Calu3 (cell line): ENCODE measurements at places on chromosomes 16 and 17. TPM values are rescaled to one million over a fixed set of nuclear protein-coding genes. Genes with fewer than 3 reads are reported as not detected.
A peak's percentile ranks its signal among the peaks of the same experiment; 100 is the strongest.

GRCh38 chr17:40312131-40312731, 3.3 kb downstream of the RARA start:
- DNase-seq, result peak; percentile 69

DNA sequence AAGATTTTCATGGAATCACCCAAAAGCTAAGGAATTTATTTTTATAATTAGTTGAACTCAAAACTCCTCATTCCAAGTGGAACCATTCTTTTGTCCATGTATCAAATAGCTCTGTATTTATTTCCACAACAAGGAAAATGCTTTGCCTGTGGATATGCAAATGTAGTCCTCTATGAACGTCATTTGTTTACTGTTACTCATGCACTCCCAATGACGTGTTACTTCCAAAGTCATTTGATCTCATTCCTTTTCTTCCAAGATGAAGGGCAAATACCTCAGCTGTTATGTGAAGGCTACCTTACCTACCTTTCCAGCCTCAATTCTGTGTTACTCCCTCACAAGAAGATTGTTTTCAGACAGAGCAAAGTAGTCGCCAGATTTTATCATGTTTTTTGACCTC, 83.7 kb downstream of the ITFG1 start:
- DNase-seq, result no peak

KPNA2 gene
- total RNA-seq, result 188 and 209 TPM in 2 replicates

DNA sequence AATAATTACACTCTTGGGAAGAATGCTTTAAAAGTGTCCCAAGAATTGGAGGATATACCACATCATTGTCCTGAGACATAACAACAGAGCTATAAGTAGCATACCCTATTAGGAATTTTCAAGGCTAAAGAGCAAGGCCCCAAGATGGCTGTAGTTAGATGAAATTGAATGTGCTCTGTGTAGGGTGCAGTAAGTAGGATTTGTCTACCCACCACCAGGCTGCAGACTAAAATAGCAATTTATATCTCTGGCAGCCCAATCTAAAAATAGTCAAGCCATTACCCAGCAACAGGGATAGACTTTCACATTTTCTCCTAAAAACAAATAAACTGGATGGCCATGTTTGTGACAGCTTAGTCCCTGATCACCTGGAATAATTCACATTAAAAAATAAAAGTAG, 5.6 kb downstream of the MMD start:
- DNase-seq, result no peak

DNA sequence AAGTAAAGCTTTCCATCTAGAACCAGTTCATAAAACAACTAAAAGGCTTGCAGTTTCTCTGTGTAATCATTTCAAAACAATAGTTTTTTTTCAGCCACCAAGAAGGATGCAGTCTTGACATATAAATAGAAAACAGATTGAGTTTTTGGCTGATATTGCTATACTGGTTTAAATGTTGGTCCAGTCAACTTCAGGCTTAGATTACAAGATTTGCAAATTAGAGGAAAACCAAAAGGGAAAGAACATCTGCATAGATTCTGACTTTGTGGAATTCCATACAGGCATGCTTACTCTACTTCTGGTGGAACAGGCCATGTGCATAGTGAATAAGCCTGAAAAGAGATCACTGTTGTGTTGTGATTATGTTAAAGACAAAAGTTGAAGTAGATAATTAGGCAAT, 150.3 kb downstream of the BCAS3 start:
- DNase-seq, result no peak

DNA sequence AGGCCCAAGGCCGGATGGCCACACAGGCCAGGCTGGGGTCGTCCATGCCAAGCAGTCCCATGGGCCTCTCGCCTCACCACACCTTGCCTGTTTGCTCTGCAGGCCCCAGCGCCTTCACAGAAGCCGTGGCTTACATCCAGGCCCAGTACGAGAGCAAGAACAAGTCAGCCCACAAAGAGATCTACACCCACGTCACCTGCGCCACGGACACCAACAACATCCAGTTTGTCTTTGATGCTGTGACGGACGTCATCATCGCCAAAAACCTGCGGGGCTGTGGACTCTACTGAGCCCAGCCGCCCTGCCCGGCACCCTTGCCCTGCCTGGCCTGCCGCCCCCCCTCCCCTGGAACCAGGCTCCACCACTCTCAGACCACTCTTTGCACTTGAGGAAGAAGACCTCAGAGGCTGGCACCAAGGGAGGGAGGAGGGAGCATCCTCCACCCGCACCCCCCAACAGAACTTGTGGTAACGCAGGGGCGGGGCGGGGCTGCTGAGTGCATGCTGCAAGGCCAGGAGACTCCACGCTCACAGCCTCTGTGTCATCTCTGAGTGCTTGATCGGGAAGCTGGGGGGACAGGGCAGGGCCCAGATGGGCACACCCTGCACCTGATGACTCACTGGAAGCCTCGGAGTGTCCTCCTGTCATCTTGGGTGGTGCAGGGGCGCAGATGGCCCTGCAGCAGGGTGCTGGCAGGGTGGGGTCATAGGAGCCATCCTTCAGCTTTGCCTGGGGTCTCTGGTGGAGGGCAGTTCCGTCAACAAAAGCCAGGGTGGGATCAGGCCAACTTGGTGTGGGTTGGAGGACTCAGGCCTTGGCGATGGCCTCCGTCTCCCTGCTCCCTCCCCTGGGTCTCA, 81.5 kb downstream of the AMFR start:
- no peak for DNase-seq

- DNase-seq, result no peak
Observed at GRCh38 chr16:35730251-35730650, 2270.8 kb downstream of the TP53TG3F start.

KRT16 gene
- 3.8 and 4.2 TPM in 2 replicates for total RNA-seq

- no peak for DNase-seq
Observed at GRCh38 chr16:11990702-11991390, 14.3 kb downstream of the SNX29 start.

DNA sequence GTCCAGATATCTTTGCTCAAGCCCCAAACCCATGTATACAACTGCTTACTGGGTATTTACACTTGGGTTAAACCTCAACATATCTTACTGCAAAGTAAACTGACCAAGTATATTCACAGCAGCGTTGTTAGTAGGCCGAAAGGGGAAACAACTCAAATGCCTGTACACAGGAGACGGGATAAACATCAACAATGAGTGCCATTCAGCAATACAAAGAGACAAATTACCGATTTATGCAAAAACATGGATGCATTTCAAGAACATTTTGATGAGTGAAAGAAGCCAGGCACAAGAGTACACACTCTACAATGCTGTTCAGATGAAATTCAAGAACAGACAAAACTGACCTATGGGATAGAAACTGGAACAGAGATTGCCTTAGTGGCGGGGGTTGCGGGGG, 136.3 kb upstream of the CACNG3 start:
- no peak for DNase-seq

TBC1D3B gene
- total RNA-seq, result 71.6 and 73.5 TPM in 2 replicates

KRT24 gene
- 2.0 and 2.4 TPM in 2 replicates for total RNA-seq

DNA sequence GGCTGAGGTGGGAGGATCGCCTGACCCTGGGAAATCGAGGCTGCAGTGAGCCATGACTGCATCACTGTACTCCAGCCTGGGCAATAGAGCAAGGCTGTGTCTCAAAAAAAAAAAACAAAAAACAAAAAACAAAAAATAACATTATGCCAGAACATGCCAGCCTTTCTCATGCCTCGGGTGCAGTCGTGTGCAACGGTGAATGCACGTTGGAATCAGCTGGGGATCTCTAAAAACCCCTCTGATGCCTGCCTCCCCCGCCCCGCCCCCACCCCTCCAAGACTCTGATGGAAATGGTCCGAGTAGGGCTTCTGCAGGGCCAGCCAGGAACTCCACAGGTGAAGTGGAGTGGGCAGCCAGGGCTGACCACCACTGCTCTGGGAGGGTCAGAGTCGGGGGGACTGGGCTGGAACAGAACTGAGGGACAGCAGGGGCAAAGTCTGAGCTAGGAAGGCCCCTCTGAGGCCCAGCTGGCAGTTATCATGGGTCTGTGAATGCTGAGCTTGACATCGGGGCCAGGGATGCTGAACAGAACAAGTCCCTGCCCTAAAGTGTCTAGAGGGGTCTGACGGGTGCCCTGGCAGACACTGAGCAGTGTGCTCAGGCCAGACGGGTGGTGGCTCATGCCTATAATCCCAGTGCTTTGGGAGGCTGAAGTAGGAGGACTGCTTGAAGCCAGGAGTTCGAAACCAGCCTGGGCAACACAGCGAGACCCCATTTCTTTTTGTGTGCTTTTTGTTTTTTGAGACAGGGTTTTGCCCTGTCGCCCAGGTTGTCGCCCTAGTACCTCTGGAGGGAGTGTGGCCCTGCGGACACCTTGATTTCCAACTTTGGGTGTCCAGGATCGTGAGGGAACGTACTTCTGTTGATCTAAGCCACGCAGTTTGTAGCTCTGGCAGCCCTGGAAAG, 193.4 kb upstream of the GSE1 start:
- no peak for DNase-seq

MARCHF10 gene
- total RNA-seq, result not detected in 2 replicates

- no peak for DNase-seq
Observed at GRCh38 chr17:48584223-48584741, 5.8 kb downstream of the HOXB3 start.

- DNase-seq, result no peak
Observed at GRCh38 chr17:44798356-44798755, 31.7 kb downstream of the GJC1 start.

DNA sequence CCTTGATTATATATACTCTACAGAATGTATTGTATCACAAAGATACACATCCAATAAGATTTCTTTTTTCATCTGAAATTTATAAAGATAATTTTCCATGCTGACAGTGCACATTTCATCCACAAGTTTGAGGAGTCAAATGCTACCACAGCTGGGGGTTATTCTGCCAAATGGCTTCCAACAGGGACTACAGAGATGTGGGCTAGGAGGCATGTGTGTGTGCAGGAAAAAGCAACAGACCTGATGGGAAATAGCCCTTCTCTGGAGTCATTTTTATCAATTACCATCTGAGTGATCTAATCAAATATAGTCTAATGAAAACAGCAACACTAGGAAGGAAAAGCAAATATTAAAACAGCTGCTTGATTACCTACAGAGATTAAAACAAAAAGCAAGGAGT, 290.5 kb downstream of the CEP112 start:
- no peak for DNase-seq

PERCC1 gene
- not detected in 2 replicates for total RNA-seq

GRCh38 chr16:84247844-84248243, 8.0 kb upstream of the KCNG4 start:
- DNase-seq, result no peak

IL21R gene
- total RNA-seq, result not detected in 2 replicates

GRCh38 chr17:41785091-41785858, 1.2 kb downstream of the JUP start:
- DNase-seq, result peak; percentile 72

KRT40 gene
- not detected in 2 replicates for total RNA-seq
